Tibial artery (tissue), 4 donors: ENCODE measurements at places on chromosomes 13 and 19.

DNA sequence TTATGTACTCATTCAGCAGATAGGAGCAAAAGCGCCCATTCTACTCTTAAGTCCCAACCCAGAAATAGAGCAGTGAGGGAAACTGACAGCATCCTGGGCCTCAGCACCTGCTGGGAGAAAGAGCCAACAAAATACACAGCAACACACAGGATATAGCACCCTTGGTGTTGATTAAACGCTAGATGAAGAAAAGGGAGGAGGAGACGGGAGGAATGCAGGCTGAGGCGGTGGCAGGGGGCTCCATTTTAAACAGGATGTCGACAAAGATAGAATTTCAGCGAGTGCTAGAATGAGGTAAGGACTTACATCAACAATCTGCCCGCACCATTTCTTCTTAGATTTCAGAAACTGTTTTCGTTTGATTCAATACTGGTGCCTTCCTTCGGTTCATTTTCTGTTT is 4.6 kb upstream of the RAB20 start:
- no peak for DNase-seq

GRCh38 chr13:39740761-39741160 is 85.3 kb downstream of the COG6 start:
- DNase-seq = no peak

DNA sequence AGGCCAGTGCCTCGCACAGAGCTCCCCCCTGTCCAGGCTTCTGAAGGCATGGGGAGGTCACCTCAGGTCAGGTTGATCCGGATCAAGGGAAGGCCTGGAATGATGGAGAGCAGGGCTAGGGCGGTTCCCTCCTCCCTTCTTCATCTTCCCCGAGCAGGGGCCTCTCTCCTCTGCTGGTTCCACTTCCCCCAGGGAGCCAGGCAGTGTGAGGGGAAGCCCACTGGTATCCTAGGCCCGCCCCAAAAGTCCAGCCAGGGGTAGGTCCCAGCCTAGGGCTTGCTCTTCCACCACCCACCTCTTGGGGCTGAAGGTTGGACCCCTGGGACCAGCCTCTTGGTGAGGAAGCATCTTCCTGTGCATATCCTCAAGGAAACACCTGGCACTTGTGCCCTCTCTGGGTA is 16.4 kb upstream of the PRR19 start:
- no peak for DNase-seq

GRCh38 chr13:46515803-46516202 is 37.2 kb upstream of the LRCH1 start:
- no peak for DNase-seq

DNA sequence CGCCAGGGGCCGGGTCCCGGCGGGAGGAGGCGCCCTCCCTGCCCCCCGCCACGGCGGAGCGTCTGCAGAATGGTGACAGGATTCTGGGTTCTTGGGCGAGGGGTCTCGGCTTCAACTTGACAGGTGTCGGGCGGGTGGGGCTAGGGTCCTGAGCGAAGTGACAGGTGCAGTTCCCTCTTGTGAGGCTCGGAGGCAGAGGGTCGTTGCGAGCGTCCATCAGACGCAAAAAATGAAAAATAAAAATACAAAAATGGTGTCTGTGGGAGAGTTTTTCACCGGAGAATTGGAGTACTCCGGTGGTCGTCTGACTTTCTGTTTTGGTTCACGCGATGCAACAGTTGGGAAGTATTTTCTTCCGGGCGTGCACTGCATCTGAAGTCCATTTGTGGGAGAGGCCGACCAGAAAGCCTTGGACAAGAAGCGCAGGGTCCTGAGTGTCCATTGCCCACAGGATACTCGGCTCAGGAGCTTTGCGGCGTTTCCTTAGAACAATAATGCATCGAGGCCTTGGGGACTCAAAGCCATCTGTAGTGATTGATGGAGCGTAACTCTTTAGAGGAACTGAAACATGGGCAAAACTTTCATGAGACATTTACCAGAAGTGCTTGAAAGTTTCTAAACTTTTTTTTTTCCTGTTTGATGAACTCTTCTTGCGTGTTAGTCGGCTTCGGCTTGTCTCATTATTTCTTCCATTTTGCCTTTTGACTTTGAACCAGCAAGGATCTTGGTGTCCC is 759 bp downstream of the RB1 start:
- DNase-seq = peak; percentile 61

DNA sequence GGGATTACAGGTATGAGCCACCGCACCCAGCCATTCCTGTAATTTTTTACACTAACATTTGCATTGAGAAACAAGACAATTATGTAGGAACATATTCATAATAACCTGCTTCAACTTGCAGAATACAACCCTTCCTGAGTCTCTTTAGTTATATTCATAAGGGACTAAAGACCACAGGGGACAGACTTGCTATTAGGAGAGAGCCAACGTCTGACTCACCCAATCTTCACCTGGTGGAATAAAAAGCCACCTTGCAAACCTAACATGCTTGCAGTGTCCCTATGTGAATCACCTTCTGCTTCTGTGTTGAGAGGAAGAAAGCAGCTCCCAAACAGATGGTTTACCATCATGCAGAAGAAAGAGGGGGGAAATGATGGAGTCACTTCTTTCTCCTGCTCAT is 456.1 kb downstream of the PCDH9 start:
- DNase-seq = no peak

GRCh38 chr19:27742041-27742440 is 1470.9 kb downstream of the UQCRFS1 start:
- no peak for DNase-seq

GRCh38 chr13:83414393-83414792 is 467.9 kb downstream of the SLITRK1 start:
- DNase-seq = no peak

GRCh38 chr13:72745260-72745659 is 17.5 kb downstream of the BORA start:
- DNase-seq = no peak

DNA sequence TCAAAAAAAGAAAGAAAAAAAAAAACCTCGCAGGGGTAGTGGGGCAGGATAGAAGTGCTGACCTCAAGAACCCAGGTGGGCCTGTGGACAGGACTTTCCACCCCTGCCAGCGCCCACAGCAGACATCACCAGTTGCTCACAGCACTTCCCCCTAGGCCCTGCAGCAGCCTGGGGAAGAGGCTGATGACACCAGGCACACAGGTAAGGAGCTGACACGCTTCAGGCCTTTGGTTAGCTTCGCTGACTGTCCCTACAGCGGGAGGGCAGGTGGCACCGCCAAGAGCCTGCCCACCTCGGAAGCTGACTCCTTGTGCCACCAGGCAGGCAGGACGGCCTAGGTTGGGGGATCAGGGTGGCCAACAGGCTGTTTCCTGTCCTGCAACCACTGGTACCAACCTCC is 8.9 kb downstream of the LONP1 start:
- DNase-seq = no peak

- DNase-seq = no peak
These were observed 18.6 kb downstream of the ZNF233 start for GRCh38 chr19:44278181-44278690.

DNA sequence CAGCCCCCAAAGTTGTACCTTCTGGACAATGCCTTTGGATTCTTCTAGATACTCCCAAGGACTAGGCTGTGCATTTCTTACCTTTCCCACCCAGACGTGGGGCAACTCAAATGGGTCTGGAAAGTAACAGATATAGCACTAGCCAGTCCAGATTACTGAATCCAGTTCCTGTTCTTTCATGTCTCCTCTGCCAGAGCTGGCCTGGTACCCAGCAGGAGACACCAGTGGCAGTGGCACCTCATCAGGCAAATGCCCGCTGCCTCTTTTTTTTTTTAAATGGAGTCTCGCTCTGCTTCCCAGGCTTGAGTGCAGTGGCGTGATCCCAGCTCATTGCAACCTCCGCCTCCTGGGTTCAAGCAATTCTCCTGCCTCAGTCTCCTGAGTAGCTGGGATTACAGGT is 43.2 kb downstream of the N4BP2L2 start:
- DNase-seq = no peak
